ENCODE measurements at places on chromosomes 7 and 10.

DNA sequence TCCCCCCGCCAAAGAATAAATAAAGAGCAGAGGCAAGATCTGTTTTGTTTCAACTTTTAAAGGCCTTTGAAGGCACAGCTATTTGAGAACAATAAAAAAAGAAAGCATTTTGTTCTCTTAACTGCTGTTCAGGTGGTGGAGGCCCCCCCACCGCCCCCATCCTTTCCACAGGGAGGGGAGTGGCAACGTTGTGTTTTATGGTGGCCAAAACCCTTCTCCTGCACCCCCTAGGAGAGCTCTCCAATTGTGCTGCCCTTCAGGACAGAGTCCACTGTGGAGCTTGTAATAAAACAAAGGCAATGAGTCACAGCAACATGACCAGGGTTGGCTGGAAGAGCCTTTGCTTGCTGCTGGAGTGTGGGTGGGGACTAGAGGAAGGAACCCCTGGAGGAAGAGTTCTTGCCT, 987.9 kb downstream of the KCNMA1 start:
- DNase-seq = no peak

DNA sequence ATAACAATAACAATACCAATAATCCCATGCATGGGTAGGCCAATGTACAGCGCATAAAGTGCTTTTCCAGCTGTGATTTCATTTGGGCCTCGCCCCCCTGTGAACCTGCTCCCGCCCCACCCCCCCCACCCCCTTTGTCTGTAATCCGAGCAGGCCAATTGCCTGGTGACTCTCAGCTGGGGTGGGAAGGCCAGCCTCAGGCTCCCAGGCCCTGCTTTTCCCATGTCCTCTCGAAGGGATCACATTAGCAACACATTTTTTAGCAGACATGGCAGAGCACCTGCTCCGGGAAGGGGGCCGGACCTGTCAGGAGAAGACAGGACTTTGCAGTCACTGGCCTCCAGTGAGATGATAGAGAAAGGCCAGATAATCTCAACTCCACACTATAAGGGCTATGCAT, 439.3 kb downstream of the RPS24 start:
- no peak for DNase-seq

DNA sequence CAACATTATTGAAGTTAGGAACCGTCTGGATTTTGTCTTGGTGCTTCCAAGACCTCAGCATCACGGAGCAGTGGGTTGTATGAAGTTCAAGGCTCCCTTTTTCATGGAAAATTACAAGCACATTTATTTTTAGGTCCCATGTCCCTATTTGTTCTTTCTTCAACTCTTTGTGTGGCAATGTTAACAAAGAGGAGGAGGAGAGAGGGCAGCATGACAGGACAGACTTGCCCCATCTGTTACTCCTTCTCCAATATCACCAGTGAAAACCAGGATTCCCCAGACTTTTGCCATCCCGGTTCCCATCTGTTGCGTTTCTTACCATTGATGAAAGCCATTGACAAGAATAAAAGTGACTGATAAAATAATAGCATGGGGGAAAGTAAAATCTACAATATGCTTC, 28.6 kb downstream of the EEPD1 start:
- DNase-seq = no peak

GRCh38 chr10:63115732-63116383, 17.3 kb upstream of the NRBF2 start:
- DNase-seq = peak; percentile 69
